Cortex of kidney (tissue), 1 donor: ENCODE measurements at places on chromosomes 2 and 18.

DNA sequence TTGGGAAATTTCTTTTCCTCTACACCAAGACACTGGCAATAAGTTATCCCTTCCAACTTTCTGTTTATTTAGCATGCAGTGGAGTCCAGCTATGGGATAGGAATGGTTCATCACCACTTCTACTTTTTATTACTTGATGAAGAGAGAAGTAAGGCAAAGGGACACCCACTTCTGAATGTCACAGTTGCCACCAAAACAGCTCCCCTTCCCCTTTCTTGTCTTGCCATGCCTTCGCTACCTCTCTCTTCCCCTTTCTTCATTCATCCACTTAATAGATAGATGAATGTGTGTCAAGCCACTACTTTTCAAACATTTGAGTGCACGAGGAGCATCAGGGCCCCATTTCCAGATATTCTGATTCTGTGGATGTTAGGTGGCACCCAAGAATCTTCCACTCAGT is 59.6 kb downstream of the KCTD18 start:
- DNase-seq: no peak

DNA sequence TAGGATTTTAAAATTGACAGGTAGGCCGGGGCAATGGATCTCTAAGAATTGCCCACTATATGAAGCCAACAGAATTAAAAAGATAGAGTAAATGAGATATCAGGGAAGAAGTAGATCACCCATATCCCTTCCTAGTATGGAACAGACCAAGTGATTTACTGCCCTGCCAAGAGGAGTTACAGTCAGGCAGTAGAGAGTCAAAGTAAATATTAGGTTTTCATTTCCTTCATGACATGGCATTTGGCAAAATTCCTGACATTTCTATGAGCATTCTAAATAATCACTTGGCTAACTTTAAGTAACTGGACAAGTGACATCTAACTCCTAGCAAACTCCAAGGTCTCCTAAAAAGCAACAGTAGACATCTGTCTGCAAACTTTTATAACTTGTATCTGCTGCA is 33.5 kb downstream of the GALNT5 start:
- DNase-seq: no peak

GRCh38 chr2:3742743-3743508 is 39.6 kb downstream of the DCDC2C start:
- DNase-seq: no peak

GRCh38 chr2:18926631-18927524 is 337.5 kb upstream of the NT5C1B start:
- DNase-seq: no peak

DNA sequence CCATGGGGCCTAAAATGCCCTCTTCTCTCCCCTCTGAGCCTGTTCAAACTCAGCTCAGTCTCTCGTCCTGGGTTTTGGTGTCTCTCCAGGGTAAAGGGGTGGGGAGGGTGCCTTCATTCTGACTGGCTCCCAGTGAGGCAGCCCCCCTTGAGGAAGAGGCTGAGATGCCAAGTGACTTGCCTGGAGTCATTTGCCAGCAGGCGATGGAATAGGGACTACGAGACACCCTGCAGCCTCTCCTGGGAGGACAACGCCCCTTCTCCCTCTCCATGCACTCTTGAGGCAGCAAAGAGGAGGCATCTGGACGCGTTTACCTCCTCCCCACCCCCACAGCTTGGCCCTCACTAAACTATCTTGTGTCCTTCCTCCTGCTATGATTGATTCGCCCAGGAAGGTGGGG is 760 bp upstream of the STON1 start:
- no peak for DNase-seq

- no peak for DNase-seq
Observed at GRCh38 chr2:9714630-9715214, 83.9 kb upstream of the YWHAQ start.

- no peak for DNase-seq
Observed at GRCh38 chr2:16478434-16479210, 187.0 kb downstream of the CYRIA start.

DNA sequence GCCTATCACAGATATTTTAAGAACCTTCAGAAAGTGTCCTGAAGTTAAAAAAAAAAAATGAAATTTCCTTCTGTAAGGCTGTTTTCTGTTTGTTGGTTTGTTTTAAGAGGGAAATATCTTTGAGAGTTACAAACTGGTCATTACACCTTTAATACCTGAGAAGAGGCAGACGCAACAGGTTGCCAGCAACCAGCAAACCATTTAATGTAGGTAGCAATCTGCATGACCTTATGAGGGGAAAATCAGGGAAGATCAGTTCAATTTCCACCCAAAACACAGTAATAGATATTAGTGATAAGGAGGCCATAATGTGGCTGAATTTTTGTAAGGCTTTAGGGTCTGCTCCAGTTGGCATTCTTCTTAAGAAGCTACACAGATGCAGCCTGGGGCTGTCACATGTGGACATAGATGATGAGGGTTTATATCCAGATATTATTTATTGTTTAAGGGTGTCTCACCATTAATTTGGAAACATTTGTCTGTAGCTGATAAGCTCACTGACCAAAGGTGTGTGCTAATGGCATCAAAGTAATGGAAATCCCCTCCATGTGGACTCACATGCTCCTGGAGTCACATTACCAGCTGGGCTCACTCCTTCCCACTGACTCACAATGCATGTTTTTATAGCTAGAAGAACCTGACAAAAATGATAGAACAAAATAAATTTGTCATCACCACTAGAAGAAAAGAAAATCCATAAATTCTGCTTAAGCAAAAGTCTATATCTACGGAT is 83.5 kb upstream of the DTNA start:
- DNase-seq: no peak

DNA sequence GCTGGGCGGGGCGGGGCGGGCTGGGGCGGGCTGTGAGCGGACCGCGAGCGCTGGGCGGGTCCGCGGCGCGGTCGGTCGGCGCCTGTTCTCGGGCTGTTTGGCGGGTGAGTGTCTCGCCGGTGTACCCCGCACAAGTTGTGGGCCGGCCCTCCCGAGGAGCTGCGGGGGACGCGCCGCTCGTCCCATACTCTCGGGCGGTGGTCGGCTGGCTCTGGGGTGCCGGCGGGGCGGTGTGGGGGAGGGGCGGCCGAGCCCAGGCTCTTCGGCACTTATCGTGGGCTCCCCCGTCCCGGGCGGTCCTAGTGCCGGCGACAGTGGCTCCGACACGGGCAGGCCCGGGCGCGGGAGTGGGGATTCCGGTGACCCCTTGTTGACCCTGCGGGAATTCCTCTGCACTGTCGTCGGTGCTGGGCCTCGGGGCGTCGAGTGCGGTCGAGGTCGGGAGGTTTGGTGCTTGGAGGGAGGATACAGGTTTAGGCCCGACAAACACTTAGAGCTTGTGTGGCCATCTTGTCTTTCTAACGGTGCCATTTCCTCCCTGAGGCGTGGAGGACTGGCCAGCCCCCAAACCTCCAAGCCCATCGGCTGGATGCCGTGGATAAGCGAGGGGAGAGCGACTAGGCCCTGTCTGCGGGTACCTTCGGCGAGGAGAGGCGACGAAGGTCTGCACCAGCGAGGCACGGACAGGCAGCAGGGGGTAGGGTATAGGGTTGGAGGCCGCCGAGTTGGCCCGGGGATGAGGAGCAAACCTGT is at the start of gene SEPTIN2:
Gene SEPTIN2, plus strand, starts transcription at position 47 of the 753 bp plus-strand sequence. CDS start 8,308 bp downstream, outside the sequence.
- no peak for DNase-seq

GRCh38 chr18:35389095-35389618 is 12.0 kb upstream of the ZNF396 start:
- no peak for DNase-seq

GRCh38 chr2:134253804-134254203 is at the start of gene MGAT5:
TSS of gene MGAT5 (plus strand) at chr2:134254072. CDS start at chr2:134254404, 332 bp downstream.
- DNase-seq: no peak

- DNase-seq: no peak
Observed at GRCh38 chr18:44911773-44912172, 231.1 kb downstream of the SETBP1 start.

GRCh38 chr2:152413228-152414030 is 78.5 kb downstream of the FMNL2 start:
- no peak for DNase-seq

- DNase-seq: no peak
Observed at GRCh38 chr2:69572641-69573040, 70.9 kb downstream of the AAK1 start.

- no peak for DNase-seq
Observed at GRCh38 chr2:97906307-97906706, 89.4 kb downstream of the TMEM131 start.

GRCh38 chr2:29225814-29226213 is 110.6 kb downstream of the CLIP4 start:
- no peak for DNase-seq

DNA sequence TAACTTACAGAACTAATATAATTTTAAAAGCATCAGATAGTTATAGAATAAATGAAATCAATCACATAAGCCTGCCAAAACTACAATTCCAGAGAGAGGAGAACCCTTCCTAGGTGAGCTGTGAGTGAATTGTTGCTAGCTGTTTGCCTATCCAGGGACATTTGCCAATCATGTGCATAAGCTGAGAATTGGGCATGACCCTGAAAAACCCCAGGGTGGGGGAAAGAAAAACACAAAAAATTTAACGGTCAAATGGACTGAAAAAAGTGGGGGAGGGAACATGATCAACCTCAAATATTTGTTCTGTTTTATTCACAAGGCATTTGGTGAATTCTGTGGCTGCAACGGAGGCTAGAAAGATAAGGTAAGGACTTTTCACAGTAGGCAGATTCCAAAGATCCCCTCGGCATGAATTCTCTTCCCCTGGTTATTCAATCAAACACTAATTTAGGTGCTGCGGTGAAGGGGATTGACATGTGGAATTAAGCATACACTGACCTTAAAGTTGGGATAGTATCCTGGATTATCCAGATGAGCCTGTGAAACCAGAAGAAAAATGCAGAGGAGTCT is 203.9 kb upstream of the RGPD4 start:
- no peak for DNase-seq
